ENCODE measurements at places on chromosomes 16 and 17.

DNA sequence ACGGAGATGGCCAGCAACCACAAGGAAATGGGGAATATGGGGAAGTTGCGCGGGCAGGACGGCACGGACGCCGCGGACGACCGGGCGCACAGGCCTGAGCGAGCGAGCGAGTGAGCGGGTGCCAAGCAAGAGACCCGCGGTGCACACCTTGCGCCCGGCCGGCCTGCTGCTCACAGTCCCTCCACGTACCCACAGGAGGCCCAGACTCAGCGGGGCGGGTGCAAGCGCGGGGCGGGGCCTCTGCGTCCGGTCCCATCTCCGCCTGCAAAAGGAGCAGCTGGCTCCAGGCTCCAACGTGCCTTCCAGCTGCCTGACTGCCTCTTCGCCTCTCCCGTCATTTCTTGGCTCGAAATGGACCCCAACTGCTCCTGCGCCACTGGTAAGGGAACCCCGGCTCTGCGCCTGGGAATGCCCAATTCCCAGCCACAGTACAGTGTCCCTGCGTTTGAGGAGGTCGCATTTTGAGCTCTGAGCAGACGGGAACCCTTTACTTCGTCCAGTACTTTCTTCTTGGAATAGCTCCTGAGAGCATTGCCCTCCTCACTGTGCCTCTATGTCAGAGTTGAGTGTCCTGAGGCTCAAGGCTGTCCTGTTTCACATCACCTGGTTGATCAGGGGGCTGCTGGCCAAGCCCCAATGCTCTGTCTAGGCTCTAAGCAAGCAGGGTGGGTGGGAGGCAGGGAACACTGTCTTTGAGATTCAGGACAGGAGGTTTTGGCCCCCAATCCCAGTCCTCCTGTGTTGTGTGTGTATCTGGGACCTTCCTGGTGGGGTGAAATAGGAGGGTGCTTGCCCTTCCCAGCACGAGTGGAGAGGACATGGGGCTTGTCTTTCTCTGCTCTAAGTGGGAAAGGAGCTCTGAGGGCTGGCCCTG, 8.1 kb upstream of the MT1E start:
- peak; percentile 47 for DNase-seq

GRCh38 chr17:80737106-80738019, 192.7 kb downstream of the RPTOR start:
- no peak for DNase-seq

DNA sequence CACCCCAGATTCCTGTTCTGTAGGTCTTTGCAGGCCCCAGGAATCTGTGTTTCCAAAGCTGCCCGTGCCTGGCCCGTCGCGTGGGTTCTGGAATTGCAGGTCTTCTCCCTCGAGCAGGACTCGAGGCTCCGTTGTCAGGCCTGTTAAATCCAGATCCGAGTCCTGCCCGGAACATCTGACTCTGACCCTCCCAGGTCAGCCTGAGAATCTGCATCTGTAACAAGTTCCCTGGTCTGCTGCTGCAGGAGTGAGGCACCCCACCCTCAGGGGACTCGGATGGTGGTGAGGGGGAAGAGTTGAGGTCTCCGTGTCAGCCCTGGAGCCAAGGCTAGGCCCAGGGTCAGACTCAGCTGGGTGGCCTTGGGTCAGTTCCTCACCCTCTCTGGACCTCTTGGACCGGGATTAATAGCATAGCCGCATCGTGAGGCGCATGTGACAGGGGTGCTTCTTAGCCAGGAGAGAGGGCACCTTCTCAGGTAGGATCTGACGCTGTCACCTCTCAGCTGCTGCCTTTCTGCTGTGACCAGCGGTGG, 8.8 kb downstream of the SPIRE2 start:
- no peak for DNase-seq

DNA sequence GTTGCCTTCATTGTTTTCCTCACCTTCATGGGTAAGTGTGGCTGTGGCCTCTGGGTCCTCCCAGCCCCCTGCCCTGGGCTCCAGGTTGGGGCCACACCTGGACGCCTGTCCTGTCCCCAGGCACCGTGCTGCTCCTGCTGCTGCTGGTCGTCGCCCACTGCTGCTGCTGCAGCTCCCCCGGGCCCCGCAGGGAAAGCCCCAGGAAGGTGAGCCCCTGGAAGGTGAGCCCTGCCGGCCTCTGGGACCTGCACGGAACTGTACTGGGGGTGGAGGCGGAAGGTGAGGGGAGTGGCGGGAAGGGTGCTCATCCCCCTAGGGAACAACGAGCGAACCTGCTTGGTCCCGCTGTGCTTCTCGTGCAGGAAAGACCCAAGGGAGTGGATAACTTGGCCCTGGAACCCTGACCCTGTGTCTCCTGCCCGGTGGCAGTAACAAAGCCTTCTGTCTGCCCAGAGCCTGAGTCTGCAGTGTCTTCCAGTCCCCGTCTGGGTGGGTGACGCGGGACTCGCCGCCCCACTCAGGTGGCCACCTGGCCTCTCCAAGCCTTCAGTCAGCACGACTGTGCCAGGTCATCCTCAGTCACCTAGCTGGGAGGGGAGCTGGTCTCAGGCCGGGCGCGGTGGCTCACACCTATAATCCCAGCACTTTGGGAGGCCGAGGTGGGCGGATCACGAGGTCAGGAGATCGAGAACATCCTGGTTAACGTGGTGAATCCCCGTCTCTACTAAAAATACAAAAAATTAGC, 831 bp downstream of the SMIM22 start:
- DNase-seq, result no peak

GRCh38 chr16:70437582-70438557, 1.0 kb downstream of the ST3GAL2 start:
- no peak for DNase-seq

DNA sequence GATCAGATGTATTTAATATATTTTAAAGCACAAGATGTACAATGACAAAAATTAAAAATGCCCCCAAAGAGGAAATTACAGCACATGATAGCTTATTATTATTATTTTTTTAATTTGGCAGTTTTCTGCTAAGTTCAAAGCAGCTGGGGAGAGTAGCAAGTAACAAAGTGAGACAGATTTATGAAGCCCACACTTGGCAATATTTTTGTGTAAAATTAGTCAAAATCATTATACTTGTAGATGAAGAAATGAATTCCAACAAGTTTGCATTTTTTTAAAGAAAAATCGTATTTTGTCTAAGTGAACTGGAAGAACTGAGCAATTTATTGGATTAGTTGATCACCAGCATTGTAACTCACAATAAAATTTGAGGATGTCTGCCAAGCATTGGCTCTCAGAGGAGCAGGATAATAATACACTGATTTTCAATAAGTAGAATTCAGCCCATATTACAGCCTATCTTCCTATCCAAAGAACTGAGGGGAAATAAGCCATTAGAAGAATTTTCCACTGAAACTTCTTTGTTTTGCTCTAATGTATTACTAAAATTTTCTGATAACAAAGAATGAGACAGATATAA, 215.6 kb downstream of the MAP2K6 start:
- no peak for DNase-seq

GRCh38 chr17:75272848-75273184, 1.8 kb upstream of the MIF4GD start:
- DNase-seq, result no peak

GRCh38 chr16:7090628-7091115, 242.0 kb upstream of the RBFOX1 start:
- DNase-seq, result no peak

- no peak for DNase-seq
Measured at GRCh38 chr17:21176773-21177395, 37.1 kb downstream of the TMEM11 start.

- no peak for DNase-seq
Measured at GRCh38 chr17:7393613-7394451, 493 bp downstream of the PLSCR3 start.

DNA sequence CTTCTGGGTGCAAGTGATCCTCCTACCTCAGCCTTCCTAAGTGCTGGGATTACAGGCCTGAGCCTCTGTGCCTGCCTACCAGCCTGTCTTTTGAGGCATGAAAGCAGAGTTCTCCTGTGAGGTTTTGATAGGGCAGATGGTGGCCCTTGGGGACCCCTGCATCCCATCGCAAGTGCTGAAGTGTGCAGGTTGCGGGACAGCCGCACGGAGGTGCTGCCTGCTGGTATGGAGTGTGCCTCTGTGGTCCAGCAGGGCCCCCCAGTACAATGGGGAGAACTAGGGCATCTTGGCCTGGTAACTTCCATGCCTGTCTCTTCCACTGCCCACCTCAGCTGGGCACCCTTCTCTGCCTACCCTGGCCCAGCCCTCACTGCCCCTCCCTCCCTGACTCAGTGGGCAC, 9.9 kb upstream of the NDRG4 start:
- DNase-seq, result no peak

DNA sequence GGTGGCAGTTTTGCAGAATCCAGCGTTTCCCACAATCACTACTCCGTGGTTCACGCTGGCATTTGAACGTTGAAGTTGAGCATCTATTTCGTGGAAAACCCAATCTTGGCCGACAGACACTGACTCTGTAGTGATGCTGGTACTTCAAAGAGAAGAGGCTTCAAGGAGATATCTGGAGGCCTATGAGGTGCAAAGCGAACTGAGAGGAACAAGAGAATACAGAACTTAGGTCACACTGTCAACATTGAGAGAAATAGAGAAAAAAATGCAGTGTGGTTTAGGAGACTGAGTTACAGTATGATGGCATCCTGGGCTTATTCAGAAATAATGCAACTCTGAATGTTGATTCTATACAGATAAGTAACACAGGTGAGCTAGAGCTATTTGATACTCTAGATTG, 16.0 kb downstream of the CCL16 start:
- no peak for DNase-seq

DNA sequence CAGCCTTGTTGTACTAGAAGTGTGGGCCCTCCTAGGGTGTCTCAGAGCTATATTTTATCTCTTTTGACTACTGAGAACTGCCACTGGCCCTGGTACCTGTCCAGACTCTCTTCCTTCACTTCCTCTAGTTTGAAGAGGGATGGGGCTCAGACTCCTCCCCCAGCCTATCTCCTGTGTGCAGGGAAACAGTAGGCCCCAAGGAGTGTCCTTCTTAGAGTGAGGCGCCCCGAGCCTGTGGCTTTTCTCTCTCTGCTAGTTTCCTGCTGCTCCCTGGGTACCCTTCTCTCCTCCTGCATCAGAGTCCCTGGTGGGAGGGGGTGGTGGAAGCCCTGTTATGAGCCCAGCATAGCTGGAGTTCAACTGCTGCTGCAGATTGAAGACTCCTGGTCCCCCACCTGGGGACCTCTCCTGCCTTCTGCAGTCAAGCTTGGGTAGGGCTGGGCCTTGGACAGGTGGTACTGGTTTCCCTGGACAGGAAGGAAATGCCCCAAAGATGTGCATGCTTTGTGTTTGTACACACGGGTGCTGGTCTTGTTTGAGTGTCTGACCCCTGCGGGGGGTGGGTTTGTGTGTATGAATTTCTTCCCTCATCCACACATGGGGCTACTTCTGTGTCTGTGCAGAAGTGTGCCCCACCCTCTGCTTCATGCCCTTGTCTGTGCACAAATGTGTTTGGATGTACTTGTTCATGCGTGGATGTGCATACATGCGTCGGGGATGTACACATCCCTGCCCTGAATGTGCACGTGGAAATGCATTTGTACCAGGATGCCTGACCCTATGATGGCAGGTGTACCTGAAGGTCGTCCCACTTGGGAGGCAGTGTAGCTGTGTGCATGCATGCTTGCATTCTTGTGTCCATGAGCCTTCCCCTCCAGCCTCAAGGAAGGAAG, 6.9 kb downstream of the RARA start:
- DNase-seq, result no peak

GRCh38 chr17:56113486-56113885, 39.8 kb upstream of the ANKFN1 start:
- no peak for DNase-seq

DNA sequence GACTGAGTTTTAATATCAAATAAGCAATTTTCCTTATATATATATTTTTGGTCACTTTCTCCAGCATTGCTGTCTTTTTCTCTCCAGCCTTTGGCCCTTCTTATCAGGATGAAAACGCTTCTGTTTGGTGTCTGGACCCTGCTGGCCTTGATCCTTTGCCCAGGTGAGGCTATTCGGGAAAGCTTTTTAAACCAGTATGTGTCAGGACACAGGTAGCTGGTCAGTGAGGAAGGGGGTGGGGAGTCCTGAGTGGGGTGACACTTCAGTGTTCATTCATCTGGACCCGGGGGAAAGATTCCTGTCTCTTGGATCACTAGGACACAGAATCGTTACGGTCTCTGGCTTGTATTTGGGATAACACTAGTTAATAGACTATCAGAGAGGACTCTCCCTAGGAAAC, 12.2 kb upstream of the SMARCD2 start:
- DNase-seq, result no peak

- DNase-seq, result no peak
Measured at GRCh38 chr16:15594711-15595320, 48.1 kb downstream of the MARF1 start.

DNA sequence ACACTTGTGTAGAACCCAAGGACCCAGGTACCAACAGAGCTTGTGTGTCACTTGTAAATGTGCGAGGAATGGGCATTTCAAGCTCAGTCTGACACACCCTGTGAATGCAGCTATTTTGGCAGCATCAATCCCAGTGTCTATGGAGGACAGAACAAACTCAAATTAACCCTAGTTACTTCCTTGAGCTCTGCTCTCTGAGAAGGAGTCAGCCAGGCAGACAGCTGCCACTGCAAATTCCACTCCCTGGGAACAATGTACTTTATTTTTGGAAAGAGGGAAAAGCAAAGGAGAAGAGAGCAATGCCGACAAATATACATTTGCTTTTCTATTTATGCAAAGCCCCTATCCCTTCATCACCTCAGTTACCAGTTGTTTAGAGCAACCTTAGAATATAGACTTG, 48.4 kb upstream of the NOG start:
- DNase-seq, result no peak

DNA sequence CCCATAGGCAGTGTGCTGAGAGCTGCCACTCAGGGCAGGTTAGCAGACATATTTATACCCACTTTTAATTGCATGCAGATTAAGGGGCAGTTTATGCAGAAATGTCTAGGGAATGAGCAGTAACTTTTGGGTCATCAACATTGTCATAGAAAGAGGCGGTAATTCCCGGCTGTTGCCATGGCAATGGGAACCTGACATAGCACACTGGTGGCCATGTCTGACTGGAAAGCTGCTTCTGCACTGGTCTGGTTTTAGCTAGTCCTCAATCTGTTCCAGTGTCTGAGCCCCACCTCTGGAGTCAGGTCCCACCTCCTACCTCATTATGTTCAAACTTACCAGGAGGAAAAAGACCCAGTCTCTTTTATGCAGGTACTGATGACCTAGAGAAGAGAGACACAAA, 31.5 kb upstream of the TNRC6C start:
- no peak for DNase-seq

DNA sequence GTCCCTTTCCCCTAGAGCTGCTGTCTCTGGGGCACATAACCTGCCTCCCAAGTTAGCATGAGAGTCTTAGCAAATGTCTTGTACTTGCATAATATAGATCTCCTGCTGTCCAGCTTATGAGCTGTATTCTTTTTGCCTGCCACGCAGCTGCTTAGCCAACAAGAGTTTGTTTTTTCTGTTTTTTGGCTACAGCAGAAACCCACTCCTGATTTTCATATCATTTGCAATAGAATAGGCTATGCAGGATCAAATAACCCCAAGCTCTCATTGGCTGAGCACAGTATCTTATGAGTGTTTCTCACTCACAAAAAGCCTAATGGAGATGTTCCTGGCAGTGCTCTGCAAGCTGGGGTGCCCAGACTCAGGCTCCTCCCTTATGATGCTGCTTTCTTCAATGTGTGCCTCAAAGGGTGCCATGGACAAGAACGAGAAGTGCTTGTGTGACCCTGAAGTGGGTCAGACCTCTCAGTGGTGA, 23.1 kb downstream of the B9D1 start:
- DNase-seq, result no peak

Data from stimulated activated CD8-positive, alpha-beta memory T cell treated with anti-CD3 and anti-CD28 coated beads, Interleukin-2, amount 100 ng/mL, for 48 hours (primary cell).